ENCODE measurements at places on chromosomes 6 and 20.
A peak's percentile ranks its signal among the peaks of the same experiment; 100 is the strongest.

- DNase-seq, result peak; percentile 18
Measured at GRCh38 chr20:64161356-64162238, 2.7 kb upstream of the MYT1 start.

- DNase-seq, result no peak
Measured at GRCh38 chr20:48626226-48626937, 201.4 kb downstream of the PREX1 start.

GRCh38 chr20:63772781-63773518, 33.4 kb downstream of the SLC2A4RG start:
- peak; percentile 31 for DNase-seq

DNA sequence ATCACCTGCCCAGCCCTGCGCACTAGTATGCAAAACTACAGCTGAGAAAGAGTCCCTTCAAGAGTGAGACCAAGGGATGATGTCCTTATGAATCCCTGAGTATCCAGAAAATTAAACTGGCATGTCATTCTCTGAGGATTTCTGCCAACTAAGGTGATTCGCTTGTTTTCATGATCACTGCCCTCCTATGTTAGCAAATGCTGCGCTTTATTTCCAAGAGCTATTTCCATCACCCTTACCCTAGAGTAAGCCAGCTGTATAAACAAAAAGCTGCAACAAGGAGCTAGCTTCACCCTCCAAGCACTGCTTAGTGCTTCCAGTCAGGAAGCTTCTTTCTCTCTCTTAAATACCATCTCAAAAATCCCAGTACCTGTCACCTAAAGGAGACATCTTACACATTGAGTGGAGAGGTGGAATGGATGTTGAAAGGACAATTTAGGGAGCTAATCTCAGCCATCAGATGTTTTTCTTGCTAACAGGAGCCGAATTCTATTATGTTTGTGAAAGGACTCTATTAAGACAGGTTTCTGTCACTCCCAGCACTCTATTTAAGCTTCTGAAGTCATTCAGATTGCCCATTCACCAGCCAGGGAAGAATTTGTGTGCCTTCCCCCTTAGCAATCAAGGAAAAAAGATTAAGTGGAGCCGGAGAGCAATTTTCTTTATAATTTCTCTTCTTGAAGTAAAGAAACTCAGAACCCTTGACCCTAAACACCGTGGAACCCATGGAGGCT, 322.2 kb downstream of the NRN1 start:
- DNase-seq, result no peak

DNA sequence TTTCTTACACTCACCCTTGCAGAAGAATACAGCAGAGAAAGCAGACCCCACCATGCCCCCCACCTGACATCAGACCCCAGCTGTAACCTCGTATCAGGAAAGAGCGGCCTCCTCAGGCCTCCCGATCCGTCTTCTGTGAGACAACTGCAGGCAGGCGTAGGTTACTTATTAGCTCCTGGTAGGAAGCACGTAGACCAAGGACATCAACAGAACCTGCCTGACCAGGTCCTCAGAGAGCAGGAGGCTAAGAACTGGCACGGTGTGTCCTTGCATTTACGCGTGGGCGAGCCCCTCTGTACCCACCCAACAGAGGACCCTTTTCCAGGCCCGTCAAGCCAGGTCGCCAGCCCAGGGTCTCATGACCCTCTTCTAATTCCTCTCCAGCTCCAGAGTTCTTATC, 51.0 kb downstream of the ABHD12 start:
- DNase-seq, result no peak

- DNase-seq, result no peak
Measured at GRCh38 chr6:107401573-107401972, 57.8 kb downstream of the PDSS2 start.

DNA sequence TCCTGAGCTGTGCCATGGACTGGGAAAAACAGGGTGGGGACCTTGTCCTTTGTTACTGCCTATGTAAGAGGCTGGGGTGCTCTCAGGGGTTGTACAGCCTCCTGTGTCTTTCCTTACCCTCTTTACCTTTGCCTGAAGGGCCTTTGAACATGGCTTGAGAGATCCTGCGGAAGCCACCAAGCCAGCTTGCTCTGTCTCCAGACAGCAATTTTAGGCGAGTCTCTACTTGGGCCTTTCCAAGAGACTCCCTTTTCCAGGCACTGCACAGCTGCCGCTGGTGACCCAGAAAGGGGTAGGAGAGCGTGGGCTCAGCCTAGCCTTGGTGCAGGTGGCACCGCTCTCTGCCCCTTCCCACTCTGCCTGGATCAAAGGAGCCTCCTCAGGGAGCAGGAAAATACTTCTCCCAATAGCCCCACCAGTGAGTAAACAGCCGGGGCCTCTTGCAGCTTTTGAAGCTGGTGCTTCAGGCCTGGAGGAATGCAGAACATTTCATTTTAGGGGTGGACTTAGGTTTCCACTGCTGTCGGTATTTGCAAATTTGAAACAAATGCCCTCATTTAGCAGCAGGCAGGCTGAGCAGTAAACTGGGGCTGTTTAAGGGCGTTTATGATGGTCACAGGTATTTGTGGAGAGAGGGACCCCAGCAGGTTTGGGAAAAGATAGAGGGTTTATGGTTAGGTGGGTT, 13.9 kb downstream of the PTK7 start:
- DNase-seq, result no peak

DNA sequence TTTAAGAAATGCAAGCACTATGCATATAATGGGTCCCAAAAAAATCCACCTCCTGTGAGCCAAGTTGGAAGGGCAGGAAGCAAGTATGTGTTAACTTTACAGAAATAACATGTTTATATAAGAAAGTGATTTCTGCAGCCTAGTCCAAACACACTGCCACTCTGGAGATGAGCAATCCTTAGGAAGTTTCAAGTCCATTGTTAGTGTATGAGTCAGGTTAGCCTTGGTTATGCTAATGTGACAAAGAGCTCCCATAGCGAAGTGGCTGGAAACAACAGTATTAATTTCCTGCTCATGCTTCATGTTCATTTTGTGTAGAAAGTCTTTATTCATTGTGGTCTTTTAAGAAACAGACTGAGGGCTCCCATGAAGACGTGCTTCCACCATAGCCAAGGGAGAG, 121.4 kb downstream of the TBXT start:
- no peak for DNase-seq

GRCh38 chr20:48831718-48832404, 4.1 kb upstream of the PREX1 start:
- DNase-seq, result no peak

DNA sequence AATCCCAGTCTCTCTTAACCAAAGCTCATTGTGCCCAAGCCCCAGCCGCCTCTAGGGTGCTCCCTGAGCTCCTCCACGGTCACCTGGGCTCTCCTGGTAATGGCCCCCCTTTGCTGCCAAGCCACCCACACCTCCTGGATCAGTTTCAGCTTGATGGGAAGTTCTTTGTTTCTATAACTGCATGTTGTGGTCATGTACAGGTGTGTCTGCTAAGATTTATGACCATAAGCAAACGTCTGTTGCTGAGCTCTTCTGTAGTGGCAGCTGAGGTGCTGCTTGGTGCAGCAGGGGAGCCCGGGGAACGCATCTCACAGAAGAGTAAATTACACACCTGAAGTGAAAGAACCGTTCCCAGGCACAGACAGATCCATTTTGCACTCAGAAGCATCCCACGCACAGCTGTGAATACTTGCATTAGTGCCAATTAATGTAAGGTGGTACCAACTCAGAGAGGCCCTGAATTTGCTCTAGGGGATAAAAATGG, 194.6 kb upstream of the ARID1B start:
- peak; percentile 31 for DNase-seq

DNA sequence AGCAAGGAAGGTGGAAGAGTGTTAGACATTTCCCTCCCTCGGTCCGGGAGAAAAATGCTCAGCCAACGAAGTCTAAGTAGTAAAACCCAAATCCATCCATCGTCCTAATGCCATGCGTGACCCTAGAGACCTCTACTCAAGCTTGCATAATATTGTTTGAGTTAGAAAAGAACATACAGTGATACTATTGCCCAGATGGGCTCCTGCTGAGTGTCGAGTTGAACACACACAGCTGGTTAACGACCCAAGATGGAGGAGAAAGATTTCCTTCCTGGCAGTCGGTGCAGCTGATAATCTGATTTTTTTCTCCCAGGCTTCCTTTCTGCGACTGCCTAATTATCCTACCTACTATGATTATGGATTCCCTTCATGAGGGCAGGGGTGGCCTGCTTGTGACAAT, 164.4 kb upstream of the KCNG1 start:
- DNase-seq, result no peak

GRCh38 chr6:139091826-139092225, 43.1 kb upstream of the HECA start:
- no peak for DNase-seq

GRCh38 chr6:57328074-57328473, 10.6 kb downstream of the PRIM2 start:
- no peak for DNase-seq

DNA sequence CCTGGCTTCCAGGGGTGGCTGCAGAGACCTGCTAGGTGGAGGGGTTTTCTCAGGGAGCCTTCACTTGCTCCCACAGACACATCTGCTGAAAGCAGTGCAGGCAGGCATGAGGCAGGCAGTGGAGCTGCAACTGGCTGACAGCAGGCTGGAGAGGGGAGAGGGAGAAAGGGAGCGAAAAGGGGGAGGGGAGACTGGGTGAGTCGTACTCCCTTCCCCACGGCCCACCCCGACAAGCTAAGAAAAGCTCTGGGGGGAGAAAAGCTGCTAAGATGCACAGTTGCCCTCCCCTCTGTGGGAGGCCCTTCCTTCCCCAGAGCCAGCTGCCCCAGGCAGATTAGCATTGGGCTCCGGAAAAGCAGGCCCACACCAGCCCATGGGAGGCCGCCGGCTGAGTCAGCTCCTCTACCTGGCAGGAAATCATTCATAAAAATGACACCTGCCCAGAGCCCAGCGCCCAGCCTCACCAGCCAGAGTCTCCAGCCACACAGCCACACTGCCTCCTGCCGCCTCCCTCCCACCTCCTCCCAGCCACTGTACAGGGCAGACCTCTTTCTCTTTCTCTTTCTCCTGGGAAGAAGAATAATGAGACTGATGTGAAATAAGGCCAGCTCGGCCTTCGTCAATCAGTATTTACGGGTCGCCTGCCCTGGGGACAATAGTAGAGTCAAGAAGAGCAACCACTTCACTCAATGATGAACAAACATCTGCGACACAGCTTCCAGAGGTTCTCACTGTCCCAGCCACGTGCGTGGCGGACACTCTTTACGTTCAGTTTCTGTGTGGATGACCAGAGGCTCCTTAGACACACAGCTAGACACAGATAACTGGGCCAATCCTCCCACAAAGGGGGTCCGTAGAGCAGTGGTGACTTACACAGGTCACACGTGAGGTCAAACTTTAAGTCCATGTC, 7.7 kb upstream of the C20orf203 start:
- DNase-seq, result no peak

DNA sequence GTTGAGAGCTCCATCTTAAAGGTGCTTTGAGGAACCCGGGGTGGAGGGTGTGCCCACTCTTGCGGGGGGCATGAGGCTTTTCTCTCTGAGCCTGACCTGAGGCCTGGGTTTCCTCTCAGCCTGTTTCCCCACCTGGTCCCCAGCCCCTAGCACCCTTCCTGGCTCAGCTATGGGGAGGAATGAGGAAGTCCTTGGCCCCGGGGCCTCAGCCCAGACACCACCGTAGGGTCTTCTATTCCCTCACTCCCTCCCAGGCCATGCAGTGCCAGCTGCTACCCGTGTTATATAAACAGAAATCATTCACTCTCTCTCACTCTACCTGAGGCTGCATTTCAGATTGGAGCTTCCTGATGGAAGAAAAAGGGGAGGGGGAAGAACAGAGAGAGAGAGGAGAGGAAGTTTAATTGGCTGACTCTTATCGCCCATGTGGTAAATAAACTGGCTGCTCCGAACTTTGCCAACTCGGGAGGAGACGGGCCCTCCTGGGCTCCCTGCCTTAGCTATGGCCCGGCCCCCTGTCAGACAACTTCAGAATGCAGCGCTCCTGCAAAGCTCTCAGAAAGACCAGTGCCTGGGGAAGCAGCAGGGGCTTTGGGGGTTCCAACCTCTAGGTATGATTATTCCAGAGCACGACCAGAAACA, 2.8 kb downstream of the CDH22 start:
- no peak for DNase-seq

GRCh38 chr6:151284012-151284411, 44.2 kb downstream of the AKAP12 start:
- peak; percentile 34 for DNase-seq

DNA sequence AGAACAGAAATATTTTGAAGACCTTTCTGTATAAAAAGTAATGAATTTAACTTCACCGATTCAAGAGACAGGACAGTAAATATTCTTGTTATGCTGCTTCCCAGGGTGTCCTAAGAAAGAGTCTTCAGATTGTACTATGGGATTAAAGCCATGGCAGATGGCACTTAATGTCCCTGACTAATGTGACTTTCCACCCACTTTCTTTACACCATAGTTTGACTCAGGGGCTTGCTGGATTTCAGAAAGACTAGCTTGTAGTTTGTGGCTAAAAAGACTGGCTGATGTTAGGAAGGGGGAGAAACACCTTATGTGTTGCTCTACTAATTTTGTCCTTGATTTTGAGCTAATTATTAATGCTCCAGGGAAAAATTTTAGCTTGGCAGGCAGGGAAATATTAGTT, 75.9 kb downstream of the UTRN start:
- no peak for DNase-seq

DNA sequence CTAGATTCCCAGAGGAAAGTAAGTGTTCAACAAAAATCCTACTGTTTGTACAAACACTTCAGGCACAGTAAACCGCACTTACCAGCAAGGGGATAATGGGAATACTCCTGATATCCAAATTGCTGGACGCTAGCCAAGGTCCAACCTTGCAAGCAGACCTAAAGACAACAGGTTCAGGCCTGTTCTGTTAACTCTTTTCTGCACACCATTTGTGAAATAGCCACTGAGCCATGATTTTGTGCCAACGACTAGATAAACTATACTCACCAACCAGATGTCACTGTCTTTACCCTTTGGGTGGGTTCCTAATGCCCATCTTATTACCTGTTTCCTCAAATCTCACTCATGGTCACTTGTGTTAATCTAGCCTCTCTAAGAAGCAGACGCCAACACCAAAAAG, 43.5 kb downstream of the GOPC start:
- DNase-seq, result no peak

GRCh38 chr20:12942123-12942522, 66.6 kb upstream of the SPTLC3 start:
- DNase-seq, result no peak

DNA sequence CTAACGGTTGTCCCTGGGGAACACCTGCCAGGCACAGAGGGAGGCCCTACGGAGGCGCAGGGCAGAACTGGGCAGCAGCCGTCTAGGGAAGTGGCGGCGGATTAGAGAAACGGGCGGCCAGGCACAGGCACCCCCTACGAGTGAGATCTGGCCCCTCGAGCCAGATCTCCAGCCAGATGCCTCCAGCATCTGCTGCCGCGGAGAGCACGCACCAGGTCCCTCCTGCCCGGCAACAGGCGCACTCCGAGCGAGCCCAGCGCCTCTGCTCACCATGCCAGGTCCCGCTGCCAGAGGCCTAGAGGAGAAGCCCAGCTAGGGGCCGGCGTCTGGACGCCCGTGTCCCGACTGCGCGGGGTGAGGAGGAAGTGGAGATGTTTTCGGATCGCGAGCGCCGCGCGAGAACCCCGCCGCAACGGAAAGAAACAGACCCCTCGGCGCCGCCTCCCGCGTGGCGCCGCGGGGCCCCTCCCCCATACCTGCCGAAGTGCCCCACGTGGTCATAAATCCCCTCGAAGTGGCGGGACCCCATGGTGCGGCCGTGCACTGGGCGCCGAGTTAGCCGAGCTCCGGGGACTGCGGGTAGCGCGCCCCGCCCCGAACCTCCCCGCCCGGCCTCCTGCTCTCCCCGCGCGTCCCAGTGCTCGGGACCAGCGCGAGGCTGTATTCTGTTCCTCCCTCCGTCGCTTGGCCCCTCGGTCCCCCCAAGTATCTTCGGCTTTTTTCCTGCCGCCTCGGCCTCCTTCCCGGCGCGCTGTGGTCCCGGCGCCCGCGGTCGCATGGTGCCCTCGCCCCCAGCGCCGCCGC, at the start of gene SLC22A16:
Gene SLC22A16 (minus strand): TSS at position 568 of the 804 bp plus-strand sequence. CDS start 39 bp downstream, at position 529.
- no peak for DNase-seq

- DNase-seq, result peak; percentile 65
Measured at GRCh38 chr20:8394308-8394945, 262.4 kb downstream of the PLCB1 start.

Data from GM12865 (cell line).